ENCODE measurements at places on chromosomes 11 and 22. TPM values are rescaled to one million over a fixed set of nuclear protein-coding genes. Genes with fewer than 3 reads are reported as not detected.

FAM227A gene
- polyA plus RNA-seq = 1.1 TPM

XKR3 gene
- not detected for polyA plus RNA-seq

OR5AR1 gene
- polyA plus RNA-seq = not detected

ROBO4 gene
- polyA plus RNA-seq = 23.0 TPM

GRCh38 chr22:26561756-26562417, 28.0 kb downstream of the TPST2 start:
- DNase-seq = no peak

- no peak for DNase-seq
Measured at GRCh38 chr11:57288771-57289579, 35.8 kb downstream of the TNKS1BP1 start.

DNA sequence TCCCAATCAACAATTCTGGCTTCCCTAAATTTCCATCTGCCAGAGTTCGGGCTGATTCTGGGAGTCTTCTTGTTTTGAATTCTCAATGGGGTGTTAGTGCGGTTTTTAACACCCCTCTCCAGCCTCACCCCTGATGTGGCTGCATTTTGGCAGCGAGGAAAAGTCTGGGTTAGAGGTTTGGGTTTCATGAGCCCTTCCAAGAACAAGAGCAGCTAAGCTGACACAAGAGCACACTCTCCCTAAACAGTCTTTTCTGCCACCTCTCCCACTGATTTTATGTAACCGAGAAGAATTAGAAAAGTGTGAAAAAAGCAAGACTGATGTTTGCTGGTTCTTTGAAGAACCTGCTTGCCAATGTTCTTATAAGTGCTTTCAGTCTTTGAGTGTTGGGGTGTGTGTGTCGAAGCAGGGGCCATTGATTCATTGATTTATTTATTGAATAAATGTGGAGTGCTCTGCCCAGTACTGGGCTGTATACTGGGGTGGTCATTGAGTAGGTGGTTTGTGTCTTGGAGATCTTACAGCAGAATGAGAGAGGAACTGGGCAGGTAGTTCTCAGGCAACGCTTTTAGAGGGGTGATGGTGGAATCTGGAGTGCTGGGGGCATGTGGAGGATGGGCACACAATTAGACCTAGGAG, 101.5 kb downstream of the TRAF6 start:
- DNase-seq = no peak

DNA sequence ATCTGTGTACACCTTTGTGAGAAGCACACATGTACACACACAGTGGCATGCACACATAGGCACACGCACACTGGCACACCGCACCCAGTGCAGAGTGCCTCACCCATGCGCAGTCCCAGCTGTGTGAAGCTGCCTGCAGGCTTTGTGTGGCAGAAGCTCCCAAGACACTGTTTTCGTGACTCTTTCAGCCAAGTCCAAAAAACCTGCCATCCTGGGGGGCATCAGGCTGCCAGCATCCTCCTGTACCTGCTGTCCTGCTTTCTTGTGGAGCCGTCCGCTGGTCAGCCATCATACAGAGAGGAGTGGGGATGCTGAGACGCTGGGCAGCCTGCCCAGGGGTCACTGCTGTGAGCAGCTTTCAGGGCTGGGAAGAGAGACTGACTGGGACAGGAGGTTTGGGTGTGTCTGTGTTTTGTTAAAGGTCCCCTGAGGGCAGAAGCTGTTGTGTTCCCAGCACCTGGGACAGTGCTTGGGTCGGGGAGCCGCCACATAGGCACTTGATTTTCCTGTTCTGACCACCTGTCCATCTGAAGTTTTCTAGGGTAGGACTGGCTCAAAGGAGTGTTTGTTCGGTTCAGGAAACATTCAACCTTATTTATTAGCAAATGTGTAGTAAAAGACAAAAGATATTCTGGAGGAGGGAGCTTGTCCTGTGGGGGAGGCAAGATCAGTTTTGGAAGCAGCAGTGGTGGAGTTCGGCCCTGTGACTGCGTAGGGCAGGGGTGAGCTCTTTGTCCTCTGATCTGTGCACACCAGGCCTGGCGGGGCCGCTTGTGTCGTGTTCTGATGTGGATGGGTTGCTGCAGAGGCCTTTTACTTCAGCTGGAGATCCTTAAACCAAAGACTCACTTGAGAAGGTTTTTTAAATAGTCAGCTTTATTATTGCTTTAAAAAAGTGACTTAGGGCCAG, 29.7 kb downstream of the AP2A2 start:
- DNase-seq = no peak

DNA sequence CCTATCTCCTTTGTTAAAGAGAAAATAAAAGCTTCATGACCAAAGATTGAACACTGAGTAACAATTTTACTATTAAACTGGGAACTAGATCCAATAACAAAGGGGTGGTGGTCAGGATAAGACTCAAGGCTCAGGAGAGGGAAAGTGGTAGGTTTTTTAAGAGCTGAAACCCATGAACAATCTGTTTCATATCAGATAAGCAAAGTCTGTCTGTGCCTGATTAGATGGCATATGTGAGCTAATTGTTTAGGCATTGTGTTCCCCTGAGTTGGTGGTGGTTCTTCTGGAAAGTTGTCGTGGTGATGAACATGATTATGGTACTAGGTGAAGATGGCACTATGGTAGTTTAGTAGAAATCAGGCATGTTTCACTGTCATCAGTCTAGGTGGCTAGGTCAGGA, 24.4 kb downstream of the USP47 start:
- DNase-seq = no peak
